ENCODE measurements at places on chromosomes 6 and 20. TPM values are rescaled to one million over a fixed set of nuclear protein-coding genes. Genes with fewer than 3 reads are reported as not detected.

The LY6G6C gene
- polyA plus RNA-seq = not detected

The CDKAL1 gene
- polyA plus RNA-seq = 8.6 TPM

The SLC17A2 gene
- polyA plus RNA-seq = not detected

The CLPSL1 gene
- not detected for polyA plus RNA-seq

The TSBP1 gene
- polyA plus RNA-seq = not detected

The ISM1 gene
- polyA plus RNA-seq = 4.6 TPM

The HSPA12B gene
- polyA plus RNA-seq = 0.35 TPM

The PSORS1C2 gene
- not detected for polyA plus RNA-seq

The CD164 gene
- polyA plus RNA-seq = 51.9 TPM

The CGA gene
- not detected for polyA plus RNA-seq

The NOTCH4 gene
- polyA plus RNA-seq = 1.3 TPM

The ARMC12 gene
- not detected for polyA plus RNA-seq

The TAAR1 gene
- polyA plus RNA-seq = not detected

The KCNK16 gene
- not detected for polyA plus RNA-seq

The GRIK2 gene
- polyA plus RNA-seq = 15.1 TPM

The C4B gene
- not detected for polyA plus RNA-seq

The GPR63 gene
- 129 TPM for polyA plus RNA-seq

The RUNX2 gene
- polyA plus RNA-seq = 1.8 TPM

The AK9 gene
- polyA plus RNA-seq = 25.7 TPM

The CCN2 gene
- polyA plus RNA-seq = not detected

The PPIL6 gene
- polyA plus RNA-seq = 18.1 TPM

The ZC2HC1B gene
- polyA plus RNA-seq = not detected

The ELOVL4 gene
- 101 TPM for polyA plus RNA-seq

The HLA-DMA gene
- not detected for polyA plus RNA-seq

The OPRM1 gene
- polyA plus RNA-seq = 2.8 TPM

The FAM209B gene
- polyA plus RNA-seq = 0.99 TPM

The GNAS-AS1 gene
- polyA plus RNA-seq = not detected

The CST7 gene
- not detected for polyA plus RNA-seq

The GHRH gene
- polyA plus RNA-seq = not detected

The EZR gene
- 11.2 TPM for polyA plus RNA-seq

The HTR1E gene
- 0.58 TPM for polyA plus RNA-seq

The C6orf15 gene
- not detected for polyA plus RNA-seq

The LHFPL5 gene
- not detected for polyA plus RNA-seq

The FABP7 gene
- polyA plus RNA-seq = 164 TPM

The SPATS1 gene
- polyA plus RNA-seq = not detected

The LGSN gene
- polyA plus RNA-seq = 0.65 TPM

The BCAS4 gene
- 3.1 TPM for polyA plus RNA-seq

The PRL gene
- polyA plus RNA-seq = not detected

The TRIM10 gene
- polyA plus RNA-seq = not detected

The COL9A1 gene
- polyA plus RNA-seq = 2.4 TPM

The TOX2 gene
- polyA plus RNA-seq = not detected

Measured in Purkinje cell (primary cell).